Smooth muscle cell of trachea (primary cell): ENCODE measurements at places on chromosomes 2 and 18. TPM values are rescaled to one million over a fixed set of nuclear protein-coding genes. Genes with fewer than 3 reads are reported as not detected.

Gene PID1
- total RNA-seq, result 21.1 and 26.1 TPM in 2 replicates

Gene NDUFS1
- 110 and 203 TPM in 2 replicates for total RNA-seq

Gene SEPTIN10
- total RNA-seq, result 79.4 and 143 TPM in 2 replicates

Gene LRATD1
- under 0.01 TPM in 2 replicates for total RNA-seq

Gene CNDP2
- 54.3 and 83.2 TPM in 2 replicates for total RNA-seq

Gene LYG2
- total RNA-seq, result not detected in 2 replicates
